ENCODE measurements at places on chromosomes 4 and X.

DNA sequence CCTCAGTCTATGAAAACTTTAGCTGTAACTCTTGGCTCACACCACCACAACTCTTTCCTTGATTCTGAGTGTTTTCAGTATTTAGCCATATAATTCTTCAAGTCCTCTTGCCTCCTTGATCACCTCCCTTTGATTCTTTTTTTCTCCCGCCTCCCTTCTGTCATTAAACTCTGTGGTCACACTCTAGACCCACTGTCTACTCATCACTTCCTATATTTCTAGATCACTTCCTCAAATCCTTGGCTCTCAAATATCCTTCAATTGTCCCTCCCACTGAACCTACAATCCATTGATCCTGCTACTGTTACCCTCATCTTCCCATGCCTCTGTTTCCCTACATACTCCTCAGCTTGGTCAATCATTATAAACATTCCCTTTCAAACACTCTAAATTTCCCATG lies 12.4 kb upstream of the CXXC4 start:
- DNase-seq, result no peak

- DNase-seq, result no peak
Observed at GRCh38 chr4:139419388-139419914, 34.5 kb upstream of the RAB33B start.

- no peak for DNase-seq
Observed at GRCh38 chr4:2126309-2127043, 67.3 kb downstream of the NAT8L start.

DNA sequence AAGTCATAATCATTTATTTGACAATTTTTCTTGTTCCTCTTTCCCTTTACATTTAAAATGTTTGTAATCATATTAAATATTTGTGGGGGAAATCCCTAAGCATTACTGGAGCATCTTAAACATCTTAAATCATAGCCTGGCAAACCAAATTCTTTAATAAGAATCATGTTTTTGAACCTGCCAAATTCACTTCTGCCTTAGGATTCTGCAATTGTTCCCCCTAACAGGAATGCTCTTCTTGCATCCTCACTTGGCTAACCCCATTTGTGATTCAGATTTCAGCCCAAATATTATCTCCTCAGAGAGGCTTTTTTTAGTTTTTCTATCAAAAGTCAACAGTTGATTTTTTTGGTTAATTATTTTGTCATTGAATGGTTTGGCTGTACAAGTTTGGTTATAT lies 241.1 kb downstream of the MAPK10 start:
- no peak for DNase-seq

DNA sequence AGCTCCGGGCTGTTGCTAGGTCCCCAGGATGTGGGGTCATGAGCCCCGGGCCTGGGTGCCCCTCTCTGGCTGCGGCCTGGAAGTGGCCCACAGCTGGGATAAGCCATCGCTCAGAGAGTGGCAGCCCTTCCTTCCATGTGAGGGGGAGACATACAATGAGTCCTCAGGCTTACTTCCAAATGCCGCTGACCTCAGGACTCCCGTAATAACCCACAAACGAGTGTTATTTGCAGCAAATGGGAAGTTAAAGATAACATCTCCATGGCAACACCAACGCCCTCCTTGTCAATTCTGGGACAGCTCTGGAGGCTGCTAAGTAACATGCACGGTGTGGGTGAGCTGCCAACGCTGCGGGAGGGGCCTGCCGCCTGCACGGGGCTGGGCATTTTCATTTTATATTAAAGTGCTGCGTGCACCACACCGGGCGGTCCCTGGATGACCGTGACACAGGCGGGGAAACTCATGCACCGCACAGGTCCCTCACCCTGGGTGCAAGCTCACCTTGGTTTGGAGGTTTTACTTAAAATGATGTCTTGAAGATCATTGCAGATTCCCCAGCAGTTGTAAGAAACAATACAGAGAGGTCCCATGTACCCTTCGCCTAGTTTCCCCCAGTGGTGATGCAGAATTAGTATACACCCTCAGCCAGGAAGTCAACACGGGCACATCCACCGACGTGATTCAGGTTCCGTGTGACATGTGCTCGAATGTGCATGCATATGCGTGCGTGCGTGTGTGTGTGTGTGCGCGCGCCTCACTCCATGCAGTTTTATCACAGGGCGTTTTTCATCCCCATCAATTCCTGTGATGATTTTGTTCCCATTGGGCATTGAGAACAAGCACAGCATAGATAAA lies 79.4 kb downstream of the ABLIM2 start:
- DNase-seq, result no peak

DNA sequence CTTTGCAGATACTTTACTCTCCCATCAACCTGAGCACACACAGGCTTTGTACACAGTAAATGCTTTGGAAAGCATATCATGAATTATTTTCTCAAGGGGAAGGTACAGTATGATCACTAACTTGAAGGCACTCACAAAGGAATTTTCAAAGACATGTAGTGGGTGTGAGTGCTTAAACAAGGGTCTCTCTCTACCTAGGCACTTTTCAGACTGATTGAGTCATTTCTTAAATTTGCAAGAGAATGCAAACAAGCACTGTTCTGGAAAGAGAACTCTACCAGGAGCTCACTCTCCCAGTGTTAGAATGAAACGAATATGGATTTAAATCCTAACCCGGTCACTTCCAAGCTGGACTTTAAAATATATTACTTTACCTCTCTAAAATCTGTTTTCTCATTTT lies 85.7 kb downstream of the MAML3 start:
- no peak for DNase-seq

DNA sequence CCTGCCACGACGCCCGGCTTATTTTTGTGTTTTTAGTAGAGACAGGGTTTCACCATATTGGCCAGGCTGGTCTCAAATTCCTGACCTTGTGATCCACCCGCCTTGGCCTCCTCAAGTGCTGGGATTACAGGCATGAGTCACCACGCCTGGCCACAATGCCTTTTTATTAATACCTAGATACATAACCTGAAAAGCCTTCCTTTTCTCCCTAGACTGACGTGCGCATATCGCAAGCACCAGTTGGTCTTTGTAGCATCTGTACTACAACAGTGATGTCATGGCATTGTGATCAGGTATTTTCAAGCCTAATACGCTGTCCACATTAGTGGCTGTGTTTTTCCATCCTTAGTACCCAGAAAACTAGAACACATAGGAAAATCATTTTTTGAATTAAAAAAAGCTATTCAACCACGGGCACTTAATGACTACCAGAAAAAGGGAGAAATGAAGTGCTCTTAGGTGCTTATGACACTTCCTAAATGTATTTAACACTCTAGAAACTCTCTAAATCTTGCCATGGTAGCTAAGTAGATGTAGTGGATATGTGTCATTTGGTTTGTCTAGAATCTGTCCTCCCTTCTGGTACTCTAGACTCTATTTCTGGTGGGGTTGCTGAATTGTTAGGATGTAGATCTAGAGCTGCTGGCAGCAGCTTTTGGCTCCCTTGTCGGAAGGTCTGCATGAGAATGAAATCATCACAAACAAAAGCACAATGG lies 707.8 kb downstream of the STIM2 start:
- DNase-seq, result no peak

All from activated CD4-positive, CD25-positive, alpha-beta regulatory T cell treated with anti-CD3 and anti-CD28 coated beads, Interleukin-2, amount 50 U/mL, for 72 hours (primary cell).